Activated CD4-positive, alpha-beta memory T cell treated with anti-CD3 and anti-CD28 coated beads for 36 hours (primary cell): ENCODE measurements at places on chromosomes 3 and 15. TPM values are rescaled to one million over a fixed set of nuclear protein-coding genes. Genes with fewer than 3 reads are reported as not detected.

GRCh38 chr15:99994849-99995248 lies 261.6 kb upstream of the LYSMD4 start:
- no peak overlapping the region for H3K4me3 ChIP-seq
- H3K36me3 ChIP-seq: peaks cover 17% of the 10 kb centered on the region
- no peaks in the 10 kb centered on the region for H3K27me3 ChIP-seq
- no peak overlapping the region for H3K27ac ChIP-seq
- H3K4me1 ChIP-seq: no peaks in the 10 kb centered on the region

- peaks cover 27% of the 10 kb centered on the region for H3K4me1 ChIP-seq
- H3K36me3 ChIP-seq: peaks cover 14% of the 10 kb centered on the region
- no peak overlapping the region for H3K4me3 ChIP-seq
- no peak overlapping the region for H3K27ac ChIP-seq
- DNase-seq: no peak
- no peaks in the 10 kb centered on the region for H3K27me3 ChIP-seq
These were observed 42.5 kb downstream of the LPP start for GRCh38 chr3:188196232-188196990.

DNA sequence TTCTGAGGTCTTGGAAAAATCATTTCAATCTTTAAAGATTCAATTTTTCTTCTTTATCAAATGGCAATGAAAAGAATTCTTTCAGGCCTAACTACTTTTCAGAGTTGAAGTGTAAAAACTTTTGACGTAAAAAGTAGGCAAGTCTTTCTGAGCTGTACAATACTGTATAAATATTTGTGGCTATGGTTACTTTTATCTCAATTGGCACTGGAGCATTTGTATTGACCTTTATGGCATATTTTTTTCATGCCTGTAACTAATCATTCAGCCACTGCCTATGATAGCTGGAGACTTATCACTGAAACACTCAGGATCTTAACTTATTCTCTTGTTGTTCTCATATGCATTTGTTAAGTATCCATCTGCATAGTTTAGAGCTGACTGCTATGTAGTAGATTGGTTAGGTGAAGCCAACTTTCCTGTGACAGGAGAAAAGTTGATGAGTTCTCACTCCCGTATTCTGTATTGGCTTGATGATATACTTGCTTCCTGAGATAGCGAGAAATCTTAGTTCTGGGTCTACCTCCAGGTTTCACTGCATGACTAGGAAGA lies 290.4 kb upstream of the TBL1XR1 start:
- H3K4me3 ChIP-seq: no peak overlapping the region
- H3K36me3 ChIP-seq: no peaks in the 10 kb centered on the region
- H3K4me1 ChIP-seq: peaks cover 5% of the 10 kb centered on the region
- no peak overlapping the region for H3K27ac ChIP-seq
- DNase-seq: no peak

GRCh38 chr3:192060160-192060781 lies 599.3 kb downstream of the PYDC2 start:
- no peak for DNase-seq
- H3K4me3 ChIP-seq: no peak overlapping the region

GRCh38 chr3:43348852-43349574 lies 62.7 kb downstream of the SNRK start:
- peaks cover 77% of the 10 kb centered on the region for H3K36me3 ChIP-seq
- H3K4me1 ChIP-seq: peaks cover 38% of the 10 kb centered on the region
- H3K27me3 ChIP-seq: no peaks in the 10 kb centered on the region
- no peak overlapping the region for H3K27ac ChIP-seq

DNA sequence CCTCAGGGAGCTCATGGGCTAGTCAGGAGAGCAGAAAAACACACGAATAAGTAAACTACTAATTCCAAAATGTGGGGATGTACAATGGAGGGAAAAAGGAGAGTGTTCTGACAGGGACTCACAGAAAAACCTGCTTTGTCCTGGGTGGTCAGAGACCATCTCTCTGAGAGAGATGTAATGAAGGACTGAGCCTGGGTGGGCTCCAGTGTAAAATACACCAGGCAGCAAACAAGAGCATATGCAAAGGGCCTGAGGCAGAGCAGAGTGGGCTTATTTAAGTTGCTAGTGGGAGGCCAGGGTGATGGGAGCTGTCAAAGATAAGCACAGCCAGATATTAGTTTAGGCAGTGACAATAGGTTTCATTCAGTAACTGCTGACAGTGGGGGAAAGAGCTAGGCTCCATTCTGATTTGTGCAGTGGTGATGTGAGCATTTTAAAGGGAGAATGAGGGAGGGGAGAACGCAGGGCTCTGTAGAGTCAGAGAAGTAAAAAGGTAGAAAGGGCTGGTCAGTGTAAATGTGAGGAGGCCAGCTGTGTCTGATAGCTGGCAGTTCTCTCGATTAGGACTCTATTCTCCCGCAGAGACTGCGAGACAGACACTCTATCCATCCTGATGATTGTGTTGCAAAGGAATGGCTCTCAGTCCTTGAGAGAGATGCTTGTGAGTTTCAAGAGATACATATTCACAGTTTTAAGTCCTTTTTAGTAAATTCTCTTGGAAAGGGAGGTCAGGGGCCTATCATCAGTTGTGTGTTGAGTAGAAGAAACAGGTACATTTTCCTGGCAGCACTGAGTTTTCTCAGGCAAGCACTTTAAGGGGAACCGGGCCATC lies 3.5 kb downstream of the TF start:
- no peak for DNase-seq
- no peak overlapping the region for H3K4me3 ChIP-seq
- no peak overlapping the region for H3K27ac ChIP-seq

DNA sequence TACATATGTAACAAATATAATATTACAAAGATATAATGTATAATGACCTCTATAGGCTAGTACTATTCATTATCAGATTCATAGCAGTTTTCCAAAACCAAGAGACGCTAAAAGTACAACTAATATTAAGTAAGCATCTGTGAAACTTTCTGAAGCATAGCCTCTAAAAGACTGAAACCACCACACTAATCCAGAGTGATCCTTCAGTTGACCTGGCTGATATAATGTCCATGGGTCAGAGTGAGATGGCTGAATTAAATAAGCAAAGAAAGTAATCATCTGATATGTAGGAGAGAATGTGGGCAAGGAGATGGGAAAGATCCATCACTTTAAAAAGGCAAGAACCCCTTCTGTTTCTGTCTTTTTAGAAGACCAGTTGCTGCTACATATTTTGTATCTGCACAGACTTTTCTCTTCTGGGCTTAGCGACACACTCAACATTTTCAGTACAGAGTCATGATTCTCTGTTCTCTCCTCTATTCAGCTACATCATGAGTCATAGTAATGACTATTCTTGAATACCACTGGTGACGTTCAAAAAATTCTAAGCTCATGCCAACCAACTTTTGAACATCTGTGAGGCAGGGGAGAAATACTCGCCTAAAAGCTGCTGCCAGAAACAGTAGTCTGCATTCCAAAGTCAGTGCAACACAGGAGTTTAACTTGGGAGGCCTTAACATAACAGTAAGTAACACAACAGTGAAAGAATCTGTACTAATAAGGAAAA lies 149.6 kb downstream of the MAGI1 start:
- no peak overlapping the region for H3K27ac ChIP-seq
- H3K27me3 ChIP-seq: no peaks in the 10 kb centered on the region
- no peaks in the 10 kb centered on the region for H3K4me1 ChIP-seq
- H3K36me3 ChIP-seq: no peaks in the 10 kb centered on the region

DNA sequence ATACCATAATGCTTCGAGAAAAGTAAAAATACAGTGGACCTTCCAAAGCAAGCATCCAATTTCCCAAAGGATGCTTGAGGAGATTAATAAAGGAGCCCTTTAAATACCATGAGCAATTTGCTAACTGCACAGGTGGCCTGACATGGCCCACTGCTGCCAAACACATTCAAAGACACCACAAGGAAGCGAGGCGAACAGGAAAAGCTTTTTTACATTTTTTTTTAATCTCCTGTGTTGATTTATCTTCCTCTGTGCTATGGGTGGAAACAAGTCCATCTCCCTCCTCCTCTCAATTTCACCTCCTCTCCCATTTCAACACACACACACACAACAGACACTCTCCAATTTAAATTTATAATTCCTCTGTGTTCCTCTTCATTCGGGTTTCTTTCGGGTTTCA lies 243.4 kb downstream of the IGSF11 start:
- DNase-seq: no peak
- no peaks in the 10 kb centered on the region for H3K4me1 ChIP-seq
- H3K27me3 ChIP-seq: peaks cover 8% of the 10 kb centered on the region
- no peaks in the 10 kb centered on the region for H3K36me3 ChIP-seq
- H3K27ac ChIP-seq: no peak overlapping the region
- no peak overlapping the region for H3K4me3 ChIP-seq

GRCh38 chr3:119555309-119555735 lies 4.1 kb downstream of the CD80 start:
- peaks cover 17% of the 10 kb centered on the region for H3K4me1 ChIP-seq
- H3K27ac ChIP-seq: no peak overlapping the region
- no peak for DNase-seq
- no peak overlapping the region for H3K4me3 ChIP-seq
- H3K36me3 ChIP-seq: no peaks in the 10 kb centered on the region

- no peak overlapping the region for H3K27ac ChIP-seq
- no peak overlapping the region for H3K4me3 ChIP-seq
- no peaks in the 10 kb centered on the region for H3K27me3 ChIP-seq
- H3K36me3 ChIP-seq: no peaks in the 10 kb centered on the region
- H3K4me1 ChIP-seq: no peaks in the 10 kb centered on the region
- no peak for DNase-seq
These were observed 1135.1 kb downstream of the TUSC7 start for GRCh38 chr3:117844676-117845075.

Gene TRH
- total RNA-seq: not detected
